ENCODE measurements at places on chromosomes 13 and 19.

- DNase-seq: no peak
Measured at GRCh38 chr19:5290336-5291262, 50.0 kb downstream of the PTPRS start.

GRCh38 chr13:59300355-59301173 is 863.2 kb downstream of the DIAPH3 start:
- DNase-seq: no peak

GRCh38 chr13:21675095-21675991 is 4.5 kb downstream of the FGF9 start:
- no peak for DNase-seq

GRCh38 chr19:4923276-4923747 is 14.0 kb downstream of the UHRF1 start:
- DNase-seq: no peak

GRCh38 chr19:51203916-51204315 is 21.0 kb upstream of the CD33 start:
- no peak for DNase-seq

DNA sequence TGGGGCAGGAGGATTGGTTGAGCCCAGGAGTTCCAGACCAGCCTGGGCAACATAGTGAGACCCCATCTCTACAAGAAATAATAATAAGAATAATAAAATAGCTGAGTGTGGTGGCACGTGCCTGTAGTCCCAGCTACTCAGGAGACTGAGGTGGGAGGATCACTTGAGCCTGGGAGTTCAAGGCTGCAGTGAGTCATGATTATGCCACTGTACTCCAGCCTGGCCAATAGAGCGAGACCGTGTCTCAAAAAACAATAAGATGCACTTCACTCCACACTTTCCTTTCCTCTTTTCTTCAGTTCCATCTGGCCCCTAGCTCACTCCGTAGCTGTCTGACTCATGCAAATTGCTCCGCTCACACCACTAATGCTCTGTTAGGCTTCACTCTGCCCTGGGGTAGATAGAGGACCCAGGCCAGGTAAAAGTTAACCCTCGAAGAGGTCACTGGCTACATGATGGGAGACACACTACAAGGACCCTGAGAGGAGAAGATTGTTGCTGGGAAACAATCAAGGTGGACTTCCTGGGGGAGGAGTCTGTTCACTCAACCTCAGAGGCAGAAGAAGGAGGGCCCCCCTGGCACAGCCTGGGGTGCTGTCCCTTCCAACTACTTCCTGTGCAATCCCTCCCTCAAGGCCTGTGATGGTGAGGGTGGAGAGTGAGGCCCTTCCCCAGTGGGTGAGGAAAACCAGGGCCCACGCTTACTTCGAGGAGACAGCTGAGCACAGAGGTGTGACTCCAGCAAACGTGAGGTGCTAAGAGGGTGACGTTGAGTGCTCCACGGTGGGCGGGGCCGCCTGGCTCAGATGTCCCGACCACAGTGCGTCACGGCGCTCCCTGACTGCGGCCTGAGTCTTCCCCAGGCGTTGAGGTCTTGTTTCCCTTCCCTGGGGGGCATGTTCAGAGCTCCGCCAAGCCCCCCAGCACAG is 8.8 kb upstream of the TNFSF9 start:
- no peak for DNase-seq

DNA sequence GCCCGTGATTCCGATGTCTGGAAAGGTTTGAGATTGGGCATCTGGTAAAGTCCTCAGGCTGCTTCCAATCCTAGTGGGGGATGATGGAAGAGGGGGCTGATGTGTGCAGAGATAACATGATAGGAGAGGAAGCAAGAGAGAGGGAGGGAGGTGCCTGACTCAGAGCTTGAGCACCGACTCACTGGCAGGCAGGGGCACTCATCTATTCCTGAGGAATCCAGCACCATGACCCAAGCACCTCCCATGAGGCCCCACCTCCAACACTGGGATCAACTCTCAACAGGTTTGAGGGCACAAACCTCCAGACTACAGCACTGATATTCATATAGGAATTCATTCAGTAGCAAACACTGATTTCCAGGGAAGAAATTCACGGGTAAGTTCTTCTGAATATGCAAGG is 5.6 kb upstream of the SIGLEC9 start:
- DNase-seq: no peak

DNA sequence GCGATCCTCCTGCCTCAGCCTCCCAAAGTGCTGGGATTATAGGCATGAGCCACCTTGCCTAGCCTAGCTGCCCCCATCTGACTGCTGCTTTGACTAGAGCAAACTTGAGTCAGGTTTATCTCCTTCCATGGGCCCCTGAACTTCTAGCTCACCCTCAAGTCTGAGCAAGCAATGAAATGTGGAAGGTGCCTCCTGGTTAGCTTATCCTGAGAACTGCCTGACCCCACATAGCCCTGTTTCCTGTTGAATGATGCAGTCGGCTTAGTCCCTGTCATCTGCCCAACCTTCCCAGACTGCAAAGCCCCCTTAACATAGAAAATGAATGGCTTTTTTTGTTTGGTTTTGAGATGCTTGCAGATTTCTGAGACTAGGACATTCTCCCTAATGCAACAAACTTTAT is 8.9 kb upstream of the TMEM160 start:
- DNase-seq: no peak

DNA sequence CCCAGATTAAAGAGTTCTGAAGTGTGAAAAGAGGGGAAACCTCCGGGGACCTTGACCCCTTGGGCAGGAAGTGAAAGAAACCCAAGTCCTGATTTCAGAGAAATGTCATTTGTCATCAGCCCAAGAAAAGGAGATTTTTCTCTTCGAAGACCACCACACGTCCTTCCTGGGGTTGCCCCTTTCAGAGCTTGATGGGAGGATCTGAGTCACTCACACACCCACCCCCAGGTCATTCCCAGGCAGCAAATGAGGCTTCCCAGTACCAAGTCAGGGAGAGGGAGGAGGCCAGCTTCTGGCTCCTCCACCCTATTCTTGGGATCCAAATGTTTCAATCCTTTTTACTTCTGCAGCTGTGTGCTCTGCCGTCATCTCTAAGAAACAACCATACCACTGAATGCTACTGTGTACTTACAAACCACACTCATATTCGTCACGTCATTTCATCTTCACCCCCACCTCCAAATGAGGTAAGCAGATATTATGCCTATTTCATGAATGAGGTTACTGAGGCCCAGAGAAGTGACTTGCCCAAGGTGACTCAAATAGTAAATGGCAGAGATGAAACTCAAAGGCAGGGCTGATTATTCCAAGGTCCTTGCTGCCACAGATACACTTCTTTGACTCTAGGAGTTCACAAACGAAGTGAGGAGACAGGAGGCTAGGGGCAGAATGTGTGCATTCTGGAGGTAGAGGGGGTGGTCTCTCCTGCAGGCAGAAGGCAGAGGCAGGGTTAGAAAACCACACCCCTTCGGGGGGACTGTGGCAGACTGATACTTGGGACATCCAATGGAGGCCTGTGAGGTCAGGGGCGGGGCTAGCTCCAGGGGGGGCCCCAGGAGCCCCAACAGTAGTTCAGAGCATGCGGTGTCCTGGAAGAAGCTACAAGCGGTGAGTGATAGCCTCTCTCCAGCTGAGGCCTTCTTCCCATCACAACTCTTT is 5.0 kb upstream of the KMT2B start:
- DNase-seq: no peak

GRCh38 chr19:58522709-58523108 is 3.1 kb upstream of the ZBTB45 start:
- no peak for DNase-seq

DNA sequence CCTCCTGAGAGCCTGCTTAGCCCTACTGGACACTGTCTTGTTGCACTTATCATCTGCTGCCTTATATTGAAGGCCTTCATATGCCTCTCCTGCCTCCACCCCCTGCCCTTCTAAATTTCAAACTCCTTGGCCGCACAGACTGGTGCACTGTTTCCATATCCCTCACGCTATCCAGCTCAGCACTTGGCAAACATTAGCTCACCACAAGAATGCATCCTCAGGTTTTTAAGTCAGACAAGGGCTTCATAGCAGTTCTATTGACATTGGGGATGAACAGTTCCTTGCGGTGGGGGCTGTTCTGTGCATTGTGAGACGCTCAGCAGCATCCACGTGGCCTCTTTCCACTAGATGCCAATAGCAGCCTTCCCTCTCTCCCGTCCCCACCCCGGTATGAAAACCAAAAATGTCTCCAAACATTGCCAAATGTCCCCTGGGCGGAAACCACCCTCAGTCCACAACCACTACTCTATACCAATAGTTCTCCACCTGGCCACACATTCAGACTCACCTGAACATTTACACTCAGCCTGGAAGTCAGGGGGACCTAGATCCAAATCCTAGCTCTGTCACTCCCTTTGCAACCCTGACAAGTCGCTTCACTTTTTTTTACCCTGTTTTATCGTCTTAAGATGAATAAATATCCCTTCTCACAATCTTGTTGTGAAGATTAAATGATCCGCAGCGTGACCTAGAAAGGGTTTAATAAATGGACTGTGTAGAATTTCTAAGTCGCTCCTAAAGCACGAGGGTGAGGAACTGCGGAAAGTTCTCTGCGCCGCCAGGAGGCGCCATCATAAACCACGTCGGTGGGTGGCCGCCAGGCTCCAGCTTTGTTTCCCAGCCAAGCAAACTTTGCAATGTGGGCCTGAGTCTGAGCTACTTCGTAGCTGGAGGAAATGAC is 3.6 kb upstream of the CEACAM3 start:
- DNase-seq: no peak

- no peak for DNase-seq
Measured at GRCh38 chr19:34512254-34512822, 30.8 kb downstream of the WTIP start.

GRCh38 chr19:30341611-30342201 is 30.5 kb upstream of the ZNF536 start:
- no peak for DNase-seq

DNA sequence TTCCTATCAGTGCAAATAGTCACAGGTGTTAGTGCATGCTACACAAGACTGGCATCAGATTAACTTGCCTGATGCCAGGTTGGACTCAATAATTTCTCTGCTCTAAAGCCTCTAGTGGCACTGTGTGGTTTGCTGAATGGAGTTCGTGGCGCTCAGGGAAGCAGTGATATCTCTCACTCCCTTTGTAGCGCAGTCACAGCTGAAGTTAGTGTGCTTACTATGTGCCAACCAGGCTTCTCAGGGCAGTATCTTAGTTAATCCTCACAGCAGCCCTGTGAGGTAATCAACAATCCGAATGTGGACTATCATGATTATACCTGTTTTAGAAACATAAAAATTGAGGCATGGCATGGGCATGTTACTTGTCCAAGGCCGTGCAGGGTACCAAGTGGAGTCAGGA is 190.3 kb downstream of the LMO7 start:
- no peak for DNase-seq

GRCh38 chr13:30376426-30377311 is 45.6 kb upstream of the UBE2L5 start:
- DNase-seq: peak; percentile 16

DNA sequence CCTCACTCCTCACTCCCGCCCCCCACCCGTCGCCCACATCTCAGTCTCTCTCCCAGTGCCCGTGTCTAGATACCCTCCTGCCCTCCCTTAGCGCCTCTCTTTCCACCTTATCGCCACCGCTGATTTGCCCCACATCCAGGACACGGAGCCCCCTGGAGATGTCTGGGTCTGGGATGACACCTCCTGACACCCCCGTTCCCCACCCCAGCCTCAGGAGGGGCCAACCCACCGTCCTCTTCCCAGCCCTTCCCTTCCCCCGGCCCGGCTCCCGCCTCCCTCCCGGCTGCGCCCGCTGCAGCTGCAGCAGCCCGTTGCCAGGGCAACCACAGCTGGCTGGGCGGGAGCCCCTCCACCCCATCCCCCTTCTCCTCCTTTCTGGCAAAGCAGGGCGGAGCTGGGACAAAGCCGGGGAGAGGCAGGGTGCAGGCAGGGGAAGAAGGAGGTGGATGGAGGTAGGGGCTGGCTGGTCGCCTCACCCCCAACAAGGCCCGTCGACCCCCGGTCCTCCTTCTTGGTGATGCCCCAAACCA is 13.5 kb downstream of the DPF1 start:
- no peak for DNase-seq

DNA sequence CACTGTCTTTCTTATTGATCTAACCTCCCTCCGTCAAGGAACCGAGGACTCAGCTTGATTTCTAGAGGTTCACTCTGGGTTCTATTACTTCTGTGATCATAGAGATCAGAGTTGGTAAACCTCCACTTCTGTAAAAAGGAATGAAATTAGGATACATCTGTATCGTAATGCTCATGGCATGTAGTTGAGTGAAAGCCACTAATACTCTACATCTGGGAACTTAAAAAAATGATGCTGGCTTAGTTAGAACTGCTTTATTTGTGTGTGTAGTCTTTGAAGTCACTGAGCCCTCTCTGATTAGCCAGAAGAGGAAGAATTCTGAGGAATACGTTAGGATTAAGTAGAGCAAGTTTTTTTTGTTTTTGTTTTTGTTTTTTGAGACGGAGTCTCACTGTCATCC is 140.8 kb downstream of the GGACT start:
- no peak for DNase-seq

GRCh38 chr19:31154021-31154420 is 195.2 kb downstream of the TSHZ3 start:
- DNase-seq: no peak

DNA sequence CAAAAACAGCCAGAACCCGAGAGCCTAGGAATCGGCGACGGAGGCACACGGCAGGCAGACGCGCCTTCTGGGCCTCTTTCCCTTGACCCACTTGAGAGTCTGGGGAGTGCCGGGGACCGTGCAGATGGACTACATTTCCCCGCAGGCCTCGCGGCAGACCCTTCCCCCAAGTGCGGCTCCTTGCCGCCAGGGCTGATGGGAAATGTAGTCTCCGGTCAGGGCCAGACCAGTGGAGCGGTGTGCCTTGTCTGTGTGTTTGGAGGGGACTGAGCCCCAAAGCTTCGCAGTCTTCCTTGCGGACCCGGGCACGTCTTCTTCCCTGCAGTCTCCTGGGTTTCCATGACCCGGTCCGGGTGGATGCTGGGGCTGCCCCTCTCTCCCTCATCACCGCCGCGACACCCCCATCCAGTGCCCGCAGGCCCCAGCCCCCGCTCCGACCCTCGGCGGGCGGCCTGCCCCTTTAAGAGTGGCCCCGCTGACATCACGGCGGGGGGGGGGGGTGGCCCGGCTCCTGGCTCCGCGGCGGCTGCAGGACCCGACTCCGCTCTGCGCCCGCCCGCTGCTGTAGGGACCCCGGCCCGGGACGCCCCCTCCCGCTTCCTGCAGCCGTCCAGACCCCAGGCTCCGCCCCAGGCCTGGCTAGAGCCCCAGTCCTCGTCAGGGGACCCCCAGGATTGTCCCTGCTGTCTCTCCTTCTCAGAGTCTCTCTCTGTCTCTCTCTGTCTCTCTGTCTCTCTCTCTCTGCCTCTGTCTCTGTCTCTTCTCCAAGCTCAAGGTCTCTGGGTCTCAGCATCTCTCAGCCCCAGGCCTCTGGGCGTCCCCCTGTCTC is 758 bp upstream of the CACNG7 start:
- DNase-seq: no peak

GRCh38 chr13:73171271-73171682 is 112.5 kb downstream of the KLF5 start:
- no peak for DNase-seq

DNA sequence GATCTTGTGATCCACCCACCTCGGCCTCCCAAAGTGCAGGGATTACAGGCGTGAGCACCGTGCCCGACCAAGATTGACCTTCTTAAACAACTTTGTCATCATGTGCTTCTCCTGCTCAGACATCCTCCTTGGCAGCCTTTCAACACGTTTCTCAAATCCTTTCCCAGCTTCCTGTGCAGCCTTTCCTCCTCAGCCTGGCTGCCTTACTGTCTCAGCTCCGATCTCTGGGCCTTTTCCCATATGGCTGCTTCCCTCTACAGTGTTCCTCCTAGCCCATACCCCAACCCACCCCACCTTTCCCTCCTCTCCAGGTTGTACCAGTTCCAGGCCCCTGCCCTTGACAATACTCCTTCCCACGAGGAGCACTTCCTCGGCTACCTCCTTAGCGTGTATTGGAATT is 7.2 kb downstream of the PHF11 start:
- DNase-seq: no peak

GRCh38 chr13:26446751-26447150 is 110.7 kb upstream of the WASF3 start:
- DNase-seq: no peak
